ENCODE measurements at places on chromosomes 16 and 17.

- no peak for ATAC-seq
Measured at GRCh38 chr17:44781551-44782325, 22.9 kb downstream of the ADAM11 start.

DNA sequence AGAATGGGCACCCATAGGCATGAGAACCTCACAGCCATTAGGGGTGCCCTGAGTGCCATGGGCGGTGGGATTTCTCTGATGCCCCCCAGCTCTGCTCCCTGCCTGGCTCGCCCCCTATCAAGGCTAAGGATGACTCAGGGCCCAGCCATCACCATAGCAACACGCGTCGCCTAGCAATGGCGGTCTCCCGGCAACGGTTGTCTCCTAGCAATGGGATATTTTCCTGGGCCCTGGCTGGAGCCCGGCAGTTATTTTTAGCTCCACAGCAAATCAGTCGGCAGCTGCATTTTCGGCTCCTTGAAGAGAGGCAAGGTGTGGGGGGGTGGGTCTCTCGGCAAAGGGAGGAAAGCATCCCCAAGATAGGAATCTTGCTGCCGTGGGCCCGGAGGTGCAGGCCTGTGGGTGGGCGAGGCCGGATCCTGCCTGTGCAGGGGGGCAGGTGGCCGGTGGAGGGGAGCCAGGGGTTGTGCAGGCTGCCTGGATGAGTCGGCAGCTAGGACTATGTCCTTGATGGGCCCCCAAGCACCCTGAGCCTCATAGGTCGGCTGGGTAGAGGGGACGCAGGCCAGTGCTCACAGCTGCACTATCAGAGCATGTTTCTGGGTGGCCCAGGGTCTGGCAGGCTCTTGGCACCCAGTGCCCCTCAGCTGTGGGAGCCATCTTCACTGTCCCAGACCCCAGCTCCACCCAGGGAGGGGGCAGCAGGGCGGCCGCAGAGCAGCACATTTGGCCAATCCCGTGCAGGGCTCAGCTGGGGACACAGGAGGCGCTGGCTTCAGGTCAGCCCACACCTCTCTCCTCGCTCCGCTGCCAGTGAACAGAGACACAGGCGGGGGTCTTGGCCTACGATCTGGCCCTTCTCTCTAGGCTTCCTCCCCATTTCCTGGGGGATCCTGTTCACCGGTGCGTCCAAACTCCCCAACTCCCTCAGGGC is 4.2 kb upstream of the FBXL16 start:
- ATAC-seq = no peak

GRCh38 chr16:24701521-24701951 is 27.9 kb upstream of the TNRC6A start:
- ATAC-seq = no peak

GRCh38 chr17:30300818-30301217 is 9.1 kb upstream of the BLMH start:
- ATAC-seq = no peak

GRCh38 chr16:85625053-85625452 is 11.9 kb downstream of the GSE1 start:
- no peak for ATAC-seq

DNA sequence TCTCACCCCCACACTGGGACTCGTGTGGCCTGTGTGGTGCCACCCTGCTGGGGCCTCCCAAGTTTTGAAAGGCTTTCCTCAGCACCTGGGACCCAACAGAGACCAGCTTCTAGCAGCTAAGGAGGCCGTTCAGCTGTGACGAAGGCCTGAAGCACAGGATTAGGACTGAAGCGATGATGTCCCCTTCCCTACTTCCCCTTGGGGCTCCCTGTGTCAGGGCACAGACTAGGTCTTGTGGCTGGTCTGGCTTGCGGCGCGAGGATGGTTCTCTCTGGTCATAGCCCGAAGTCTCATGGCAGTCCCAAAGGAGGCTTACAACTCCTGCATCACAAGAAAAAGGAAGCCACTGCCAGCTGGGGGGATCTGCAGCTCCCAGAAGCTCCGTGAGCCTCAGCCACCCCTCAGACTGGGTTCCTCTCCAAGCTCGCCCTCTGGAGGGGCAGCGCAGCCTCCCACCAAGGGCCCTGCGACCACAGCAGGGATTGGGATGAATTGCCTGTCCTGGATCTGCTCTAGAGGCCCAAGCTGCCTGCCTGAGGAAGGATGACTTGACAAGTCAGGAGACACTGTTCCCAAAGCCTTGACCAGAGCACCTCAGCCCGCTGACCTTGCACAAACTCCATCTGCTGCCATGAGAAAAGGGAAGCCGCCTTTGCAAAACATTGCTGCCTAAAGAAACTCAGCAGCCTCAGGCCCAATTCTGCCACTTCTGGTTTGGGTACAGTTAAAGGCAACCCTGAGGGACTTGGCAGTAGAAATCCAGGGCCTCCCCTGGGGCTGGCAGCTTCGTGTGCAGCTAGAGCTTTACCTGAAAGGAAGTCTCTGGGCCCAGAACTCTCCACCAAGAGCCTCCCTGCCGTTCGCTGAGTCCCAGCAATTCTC is 27.4 kb downstream of the STH start:
- no peak for ATAC-seq

- no peak for ATAC-seq
Measured at GRCh38 chr17:74454197-74455024, 12.0 kb upstream of the CD300A start.

GRCh38 chr17:39923230-39923629 is 4.2 kb downstream of the ORMDL3 start:
- ATAC-seq = no peak

DNA sequence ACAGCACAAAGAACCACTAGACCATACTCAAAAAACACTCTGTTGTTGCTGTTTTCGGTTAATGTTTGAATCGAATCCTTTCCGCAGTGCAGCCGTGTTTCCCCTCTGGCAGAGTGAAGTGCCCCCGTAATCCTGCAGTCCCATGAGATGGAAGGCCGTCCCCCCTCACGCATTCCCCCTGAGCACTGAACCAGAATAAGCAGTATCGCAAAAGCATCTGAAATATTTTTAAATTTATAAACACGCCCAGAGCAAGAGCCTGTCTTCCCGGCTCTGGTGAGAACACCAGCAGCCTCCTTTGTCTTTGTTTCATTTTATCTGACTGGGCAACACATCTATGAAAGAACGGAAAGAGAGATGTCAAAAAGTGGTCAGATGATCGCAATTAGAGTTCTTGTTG is 121.0 kb upstream of the ADAMTS18 start:
- no peak for ATAC-seq

Data from activated CD4-positive, CD25-positive, alpha-beta regulatory T cell treated with anti-CD3 and anti-CD28 coated beads, Interleukin-2, amount 50 U/mL, for 24 hours (primary cell).